ENCODE measurements at places on chromosomes 7 and 10.

DNA sequence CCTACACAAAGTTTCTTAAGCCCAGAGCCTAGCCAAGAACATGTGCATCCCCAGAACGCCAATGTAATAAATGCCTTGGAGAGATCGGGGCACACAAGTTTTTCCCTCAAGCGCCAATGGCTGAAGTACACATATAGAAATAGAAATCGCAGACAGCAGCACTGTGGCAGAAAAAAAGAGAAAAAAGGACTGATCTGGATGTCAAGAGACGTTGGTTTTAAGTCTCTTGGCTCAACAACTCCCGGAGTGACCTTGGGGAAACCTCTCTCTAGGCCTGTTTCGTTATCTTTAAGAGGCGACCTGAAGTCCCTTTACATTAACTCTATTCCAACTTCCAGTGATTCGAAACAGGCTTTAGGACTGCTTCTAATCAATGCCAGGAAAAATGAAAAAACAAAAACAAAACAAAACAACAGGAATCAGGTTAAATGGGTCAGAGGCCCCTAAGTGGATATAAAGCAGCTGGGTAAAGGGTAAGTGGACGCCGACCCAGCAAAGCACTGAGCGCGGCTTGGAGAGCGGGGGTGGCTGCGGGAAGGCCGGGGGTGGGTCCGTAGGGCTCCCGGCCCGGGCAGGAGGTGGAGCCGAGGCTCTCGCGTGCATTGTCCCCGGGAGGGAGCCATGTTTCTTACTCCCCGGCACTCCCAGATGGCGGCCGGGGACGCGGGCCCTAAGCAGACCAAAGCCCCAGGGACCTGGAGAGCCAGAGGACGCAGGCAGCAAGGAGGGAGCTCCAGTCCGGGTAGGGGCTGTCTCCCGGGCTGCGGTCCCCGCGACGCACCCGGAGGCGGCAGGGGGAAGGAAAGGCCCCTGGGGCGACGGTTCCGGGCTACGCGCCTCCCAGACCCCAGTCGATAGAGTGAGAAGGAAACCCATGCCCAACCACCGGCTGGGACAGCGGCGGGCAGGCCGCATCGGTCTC lies 757 bp downstream of the EIF3A start:
- DNase-seq, result no peak

GRCh38 chr7:140698477-140698876 lies 2.0 kb downstream of the NDUFB2 start:
- DNase-seq, result no peak

GRCh38 chr7:146115851-146116520 lies 615 bp upstream of the CNTNAP2 start:
- no peak for DNase-seq

- no peak for DNase-seq
These were observed 176.6 kb upstream of the MKI67 start for GRCh38 chr10:128302808-128303207.

GRCh38 chr7:128304212-128304611 lies 39.5 kb downstream of the RBM28 start:
- no peak for DNase-seq

- no peak for DNase-seq
These were observed 427.4 kb downstream of the SORCS3 start for GRCh38 chr10:105068497-105068896.

DNA sequence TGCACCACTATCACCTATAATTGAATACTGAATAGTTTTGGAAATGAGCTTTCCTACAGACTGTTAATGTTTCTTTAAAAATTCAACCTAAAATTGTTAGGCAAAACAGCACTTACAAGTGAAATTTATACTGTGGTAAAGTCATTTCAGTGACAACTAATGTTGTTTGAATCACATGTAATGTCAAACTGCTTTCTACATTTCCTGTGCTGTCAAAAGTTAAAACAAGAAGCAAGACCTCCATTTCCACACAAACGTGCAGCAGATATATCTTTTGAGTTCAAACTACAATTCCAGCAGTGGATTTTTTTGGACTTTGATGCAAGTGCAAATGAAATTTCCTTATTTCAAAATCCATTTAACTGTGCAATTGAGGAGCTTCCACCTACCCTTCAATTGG lies 199.8 kb downstream of the RNLS start:
- no peak for DNase-seq

DNA sequence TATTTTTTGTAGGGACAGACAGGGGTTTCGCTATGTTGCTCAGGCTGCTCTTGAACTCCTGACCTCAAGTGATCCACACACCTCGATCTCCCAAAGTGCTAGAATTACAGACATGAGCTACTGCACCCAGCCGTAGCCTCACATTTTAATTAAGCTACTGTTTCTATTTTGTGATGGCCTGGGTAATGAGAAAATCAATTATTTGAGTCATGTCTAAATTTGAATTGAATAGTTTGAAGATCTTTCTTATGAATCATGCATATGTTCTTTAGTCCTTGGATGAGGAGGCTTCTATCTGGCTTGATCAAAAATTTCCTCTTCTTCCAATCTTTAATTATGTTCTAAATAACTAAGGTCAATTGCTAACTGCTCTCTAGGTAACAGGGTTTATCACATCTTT lies 175.0 kb downstream of the REEP3 start:
- no peak for DNase-seq

- no peak for DNase-seq
These were observed 9.7 kb upstream of the MACC1 start for GRCh38 chr7:20226860-20227259.
